Testis (tissue), 5 donors: ENCODE measurements at places on chromosomes 11 and 22.

DNA sequence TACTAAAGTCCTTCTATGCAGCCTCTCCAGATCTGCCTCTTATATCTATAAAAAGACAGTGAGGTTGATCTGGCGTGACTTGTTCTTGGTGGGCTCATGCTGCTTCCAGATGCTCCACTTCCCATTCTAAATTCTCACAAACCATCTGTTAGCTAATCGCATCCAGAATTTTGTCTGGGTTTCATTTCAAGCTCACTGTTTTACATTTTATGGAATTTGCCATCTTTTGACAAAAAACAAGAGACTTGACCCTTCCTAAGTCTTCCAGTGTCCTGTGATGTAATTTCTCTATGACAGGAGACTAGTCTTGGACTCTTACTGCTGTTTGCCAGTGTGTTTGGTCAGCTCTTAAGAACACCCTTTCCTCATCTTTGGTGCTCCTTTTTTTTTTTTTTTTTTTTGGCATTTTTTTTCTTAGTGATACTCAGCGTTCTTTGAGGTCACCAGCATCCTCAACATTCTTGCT is 23.0 kb downstream of the CRKL start:
- H3K27me3 ChIP-seq, result no peaks in the 10 kb centered on the region
- no peak for DNase-seq
- peaks cover 7% of the 10 kb centered on the region for H3K4me1 ChIP-seq
- H3K36me3 ChIP-seq, result no peaks in the 10 kb centered on the region
- H3K27ac ChIP-seq, result no peak overlapping the region
- H3K4me3 ChIP-seq, result no peak overlapping the region

- H3K36me3 ChIP-seq, result no peaks in the 10 kb centered on the region
- H3K4me3 ChIP-seq, result no peak overlapping the region
- H3K4me1 ChIP-seq, result peaks cover 11% of the 10 kb centered on the region
Measured at GRCh38 chr11:130510407-130511006, 62.1 kb downstream of the ADAMTS15 start.

DNA sequence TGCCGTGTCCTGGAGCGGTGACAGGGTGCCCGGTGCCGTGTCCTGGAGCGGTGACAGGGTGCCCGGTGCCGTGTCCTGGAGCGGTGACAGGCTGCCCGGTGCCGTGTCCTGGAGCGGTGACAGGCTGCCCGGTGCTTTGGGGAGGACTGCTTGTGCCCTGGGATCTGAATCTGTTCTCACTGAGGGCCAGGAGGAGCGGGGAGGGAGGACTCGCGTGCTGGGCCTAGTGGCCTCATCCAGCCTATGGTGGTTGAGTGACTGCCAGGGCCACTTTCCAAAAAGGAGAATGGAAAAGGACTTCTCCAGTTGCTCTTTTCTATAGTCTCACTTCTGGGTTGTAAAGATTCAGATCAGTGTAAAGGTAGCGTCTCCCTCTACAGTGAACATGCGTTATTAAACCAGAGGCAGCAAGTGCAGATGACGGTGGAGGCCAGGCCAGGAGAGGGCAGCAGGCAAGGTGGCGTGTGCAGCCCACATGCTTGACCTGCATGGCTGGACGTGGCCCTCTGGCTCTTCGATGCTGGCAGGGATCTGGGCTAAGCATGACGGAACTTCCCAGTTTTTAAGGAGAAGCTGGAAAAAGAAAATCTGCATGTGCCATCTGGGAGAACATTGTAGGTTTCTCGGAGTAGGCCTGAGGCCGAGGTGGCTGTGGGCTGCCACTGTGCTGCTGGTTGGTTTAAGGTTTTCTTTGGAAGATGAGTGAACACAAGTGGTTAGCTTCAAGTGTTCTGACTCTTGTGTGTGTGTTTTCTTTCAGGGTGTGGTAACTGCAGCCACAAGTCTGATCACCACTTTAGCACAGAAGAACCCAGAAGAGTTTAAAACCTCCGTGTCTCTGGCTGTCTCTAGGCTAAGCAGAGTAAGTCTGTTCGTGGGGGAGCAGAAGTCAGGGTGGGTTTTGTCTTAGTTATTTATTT is 55.0 kb downstream of the AP2A2 start:
- no peak overlapping the region for H3K27ac ChIP-seq
- H3K4me3 ChIP-seq, result no peak overlapping the region
- DNase-seq, result peak; percentile 32
- H3K27me3 ChIP-seq, result no peaks in the 10 kb centered on the region
- peaks cover 6% of the 10 kb centered on the region for H3K4me1 ChIP-seq

GRCh38 chr22:48945621-48946458 is 881.8 kb downstream of the BRD1 start:
- peak; percentile 9 for DNase-seq
- no peak overlapping the region for H3K27ac ChIP-seq
- no peaks in the 10 kb centered on the region for H3K36me3 ChIP-seq

DNA sequence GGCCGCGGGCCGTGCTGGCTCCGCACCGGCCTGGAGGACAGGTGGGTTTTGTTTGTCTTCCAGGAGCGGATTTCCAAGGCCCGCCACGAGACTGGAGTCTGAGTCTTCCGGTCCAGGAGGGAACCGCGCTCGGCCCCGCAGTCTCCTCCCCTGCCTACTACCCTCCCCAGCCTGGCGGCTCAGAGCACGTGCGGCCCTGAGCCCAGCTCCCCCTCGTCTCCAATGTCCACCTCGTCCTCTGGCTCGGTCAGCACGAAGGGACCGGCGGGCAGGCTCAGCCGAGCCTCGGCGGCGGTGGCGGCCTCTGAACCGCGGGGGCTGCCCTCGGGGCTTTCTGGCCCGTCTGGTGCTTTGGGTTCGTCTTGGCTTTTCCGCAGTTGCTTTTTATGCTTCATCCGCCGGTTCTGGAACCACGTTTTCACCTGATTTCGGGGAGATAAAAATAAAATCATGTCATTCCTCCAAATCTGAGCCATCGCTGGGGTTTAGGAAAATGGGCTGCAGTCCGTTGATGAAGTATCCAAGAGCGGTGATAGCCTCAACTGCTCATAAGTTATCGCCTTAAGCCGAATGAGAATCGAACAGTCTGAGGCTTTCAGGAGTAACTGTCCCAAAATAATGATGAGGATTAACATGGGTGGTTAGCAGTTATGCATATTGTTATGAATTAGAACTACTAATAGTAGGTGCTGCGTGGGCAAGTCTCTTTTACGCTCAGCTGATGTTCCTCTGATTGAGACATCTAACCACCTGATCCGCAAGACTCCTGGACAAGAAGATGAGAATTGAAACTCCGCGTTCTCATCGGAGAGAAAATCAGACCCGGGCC is 4.0 kb downstream of the BSX start:
- no peaks in the 10 kb centered on the region for H3K36me3 ChIP-seq
- H3K27me3 ChIP-seq, result peaks cover 5% of the 10 kb centered on the region
- no peak for DNase-seq

GRCh38 chr11:69166218-69167115 is 10.7 kb downstream of the SMIM38 start:
- H3K27ac ChIP-seq, result no peak overlapping the region
- no peaks in the 10 kb centered on the region for H3K27me3 ChIP-seq
- no peak for DNase-seq
- H3K4me1 ChIP-seq, result peaks cover 4% of the 10 kb centered on the region
- no peaks in the 10 kb centered on the region for H3K36me3 ChIP-seq
- no peak overlapping the region for H3K4me3 ChIP-seq

DNA sequence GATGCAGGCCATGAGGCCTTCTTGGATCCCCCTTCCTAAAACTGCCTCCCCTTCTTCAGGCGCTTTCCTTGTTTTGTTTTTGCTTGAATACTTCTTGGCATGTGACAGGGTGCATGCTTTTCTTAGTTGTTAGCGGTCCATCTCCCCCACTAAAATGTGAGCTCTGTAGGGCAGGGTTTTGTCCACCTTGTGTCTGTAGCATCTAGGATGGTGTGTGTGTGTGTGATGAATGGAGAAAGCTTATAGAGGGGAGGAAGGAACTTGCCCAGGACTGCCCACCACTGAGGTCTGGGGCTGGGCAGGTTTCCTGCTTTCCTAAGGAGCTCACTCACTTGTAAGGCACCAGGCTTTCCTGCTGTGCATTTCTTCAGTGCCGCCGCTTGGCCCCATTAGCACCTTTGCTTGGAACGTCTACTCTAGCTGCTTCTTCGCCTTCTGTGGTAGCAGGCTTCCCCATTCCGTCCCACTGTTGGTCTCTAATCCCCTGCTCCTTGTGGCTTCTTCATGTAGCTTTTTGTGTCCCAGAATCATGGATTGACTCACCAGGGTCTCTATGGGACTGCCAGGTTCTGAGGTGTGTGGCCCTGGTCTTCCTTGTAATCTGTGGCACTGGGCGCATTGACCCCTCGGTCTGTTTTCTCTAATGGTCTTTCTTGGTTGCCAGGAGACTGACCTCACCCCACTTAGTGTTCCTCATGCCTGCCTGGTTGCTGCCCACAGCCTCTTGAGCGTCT is 3.3 kb downstream of the DGCR8 start:
- H3K4me3 ChIP-seq, result no peak overlapping the region
- H3K4me1 ChIP-seq, result peaks cover 37% of the 10 kb centered on the region
- no peaks in the 10 kb centered on the region for H3K27me3 ChIP-seq
- no peak for DNase-seq

DNA sequence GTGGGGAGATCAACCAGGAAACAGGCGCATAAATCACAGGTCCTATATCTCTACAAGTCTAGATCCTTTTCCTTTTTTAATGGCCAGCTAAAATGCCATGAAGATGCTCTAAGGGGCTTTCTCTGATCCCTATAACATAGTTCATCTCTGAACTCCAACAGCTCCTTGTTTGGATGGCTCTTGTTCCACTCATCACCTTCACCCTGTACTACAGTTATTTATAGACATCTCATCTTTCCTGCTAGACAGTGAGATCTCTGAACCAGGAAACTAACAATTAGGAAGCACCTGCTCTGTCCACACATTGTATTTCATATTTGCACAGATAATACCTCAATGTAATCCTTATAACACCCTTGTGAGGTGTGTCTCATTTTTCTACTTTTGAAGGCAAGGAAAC is 31.6 kb downstream of the KCNA4 start:
- H3K4me1 ChIP-seq, result no peaks in the 10 kb centered on the region
- H3K27me3 ChIP-seq, result no peaks in the 10 kb centered on the region
- H3K36me3 ChIP-seq, result no peaks in the 10 kb centered on the region
- no peak for DNase-seq
- no peak overlapping the region for H3K4me3 ChIP-seq
- H3K27ac ChIP-seq, result no peak overlapping the region

DNA sequence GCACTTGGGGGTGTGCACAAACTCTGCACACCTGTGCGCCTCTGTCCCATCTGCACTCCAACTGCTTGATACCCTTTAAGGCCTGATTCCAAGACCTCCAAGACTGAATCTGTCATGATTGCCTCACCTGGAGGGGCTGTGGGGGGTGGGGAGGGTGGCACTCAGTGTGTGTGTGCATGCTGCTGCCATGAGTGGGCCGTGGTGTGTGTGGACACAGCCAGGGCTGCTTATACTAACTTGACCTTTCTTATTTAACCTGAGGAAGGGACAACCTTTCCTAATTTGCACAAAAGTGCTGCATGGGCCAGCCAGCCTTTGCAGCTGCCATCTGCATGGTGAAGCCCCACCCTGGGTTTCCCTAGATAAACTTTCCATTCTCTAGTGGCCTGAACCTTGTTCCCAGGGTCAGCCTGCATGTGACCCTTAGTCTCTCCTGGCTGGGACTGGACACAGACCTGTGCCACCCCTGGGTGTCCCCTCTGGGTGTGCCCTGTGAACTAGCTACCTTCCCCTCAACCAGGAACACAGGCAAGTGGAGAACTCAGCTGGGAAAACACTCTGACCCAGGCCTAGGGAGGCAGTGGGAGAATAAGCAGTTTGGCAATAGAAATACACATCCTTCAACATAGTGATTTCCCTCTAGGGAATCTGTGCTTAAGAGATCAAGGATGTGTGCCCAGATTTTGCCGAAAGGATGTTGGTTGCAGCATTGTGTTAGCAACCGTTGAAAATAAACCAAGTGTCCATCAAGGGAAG is 45.4 kb upstream of the DKK3 start:
- peaks cover 13% of the 10 kb centered on the region for H3K4me1 ChIP-seq
- no peaks in the 10 kb centered on the region for H3K36me3 ChIP-seq
- H3K27me3 ChIP-seq, result no peaks in the 10 kb centered on the region
- no peak for DNase-seq
- H3K4me3 ChIP-seq, result no peak overlapping the region

GRCh38 chr11:60700689-60701468 is 1.5 kb downstream of the MS4A8 start:
- peaks cover 3% of the 10 kb centered on the region for H3K4me1 ChIP-seq
- no peaks in the 10 kb centered on the region for H3K27me3 ChIP-seq
- no peaks in the 10 kb centered on the region for H3K36me3 ChIP-seq
- no peak overlapping the region for H3K27ac ChIP-seq
- DNase-seq, result peak; percentile 54

DNA sequence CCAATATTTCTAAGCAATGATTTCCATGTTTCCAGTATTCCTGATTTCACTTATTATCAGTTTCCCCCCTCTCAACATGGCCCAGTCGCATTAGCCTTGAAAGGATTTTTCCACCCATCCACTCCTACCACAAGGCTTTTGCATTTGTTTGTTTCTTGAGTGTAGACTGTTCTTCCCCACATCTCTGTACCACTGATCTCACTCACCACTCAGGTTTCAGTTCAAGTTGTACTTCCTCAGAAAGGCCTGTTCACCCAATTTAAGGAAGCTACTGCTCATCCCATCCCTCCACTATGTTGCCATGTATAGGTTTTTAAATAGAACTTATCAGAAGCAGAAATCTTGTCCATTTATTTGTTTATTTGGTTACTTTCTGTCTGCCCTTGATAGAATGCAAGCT is 472.3 kb downstream of the FAM181B start:
- no peak for DNase-seq
- no peak overlapping the region for H3K27ac ChIP-seq
- H3K27me3 ChIP-seq, result no peaks in the 10 kb centered on the region
- no peak overlapping the region for H3K4me3 ChIP-seq

DNA sequence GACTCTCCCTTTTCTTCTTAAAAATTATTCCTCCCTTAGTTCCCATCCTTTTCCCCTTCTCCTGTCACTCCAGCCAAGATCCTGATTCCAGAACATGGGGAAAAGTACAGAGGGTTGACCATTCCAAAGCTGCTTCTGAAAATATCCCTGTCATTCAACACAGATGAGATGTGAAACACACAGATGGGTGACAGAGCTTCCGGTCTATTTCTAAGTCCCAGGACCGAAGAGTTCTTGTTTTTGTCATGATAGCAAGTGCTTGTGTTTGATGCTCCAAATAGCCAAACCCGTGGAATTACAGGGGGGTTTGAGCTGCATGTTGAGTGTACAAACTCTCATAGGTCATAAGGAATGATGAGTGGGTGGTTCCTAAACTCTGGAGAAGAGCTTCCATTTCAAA is 57.9 kb downstream of the PARVA start:
- H3K27ac ChIP-seq, result no peak overlapping the region
- H3K27me3 ChIP-seq, result no peaks in the 10 kb centered on the region

GRCh38 chr11:62559204-62559603 is 12.6 kb upstream of the AHNAK start:
- no peak overlapping the region for H3K27ac ChIP-seq
- no peak overlapping the region for H3K4me3 ChIP-seq
- no peaks in the 10 kb centered on the region for H3K36me3 ChIP-seq
- no peaks in the 10 kb centered on the region for H3K27me3 ChIP-seq
- peaks cover 34% of the 10 kb centered on the region for H3K4me1 ChIP-seq
